ENCODE measurements at places on chromosomes 16 and 17. TPM values are rescaled to one million over a fixed set of nuclear protein-coding genes. Genes with fewer than 3 reads are reported as not detected.

Gene PRKCB
- total RNA-seq, result 98.2 TPM

Gene ORC6
- 56.6 TPM for total RNA-seq

- no peak overlapping the region for H3K27ac ChIP-seq
- no peaks in the 10 kb centered on the region for H3K36me3 ChIP-seq
- H3K4me3 ChIP-seq, result no peak overlapping the region
These were observed 95.9 kb downstream of the RPTOR start for GRCh38 chr17:80640366-80641084.

- H3K36me3 ChIP-seq, result no peaks in the 10 kb centered on the region
- no peak for DNase-seq
- no peak overlapping the region for H3K4me3 ChIP-seq
- no peak overlapping the region for H3K27ac ChIP-seq
- H3K27me3 ChIP-seq, result no peaks in the 10 kb centered on the region
- H3K4me1 ChIP-seq, result no peaks in the 10 kb centered on the region
These were observed 1128.6 kb downstream of the CDH8 start for GRCh38 chr16:60907645-60908044.

- H3K36me3 ChIP-seq, result no peaks in the 10 kb centered on the region
- DNase-seq, result peak; percentile 12
- peaks cover 52% of the 10 kb centered on the region for H3K4me1 ChIP-seq
- H3K27me3 ChIP-seq, result no peaks in the 10 kb centered on the region
These were observed 23.2 kb downstream of the ZNF652 start for GRCh38 chr17:49338883-49339282.

- peaks cover 15% of the 10 kb centered on the region for H3K36me3 ChIP-seq
- no peak overlapping the region for H3K4me3 ChIP-seq
- H3K27ac ChIP-seq, result no peak overlapping the region
- H3K4me1 ChIP-seq, result peaks cover 25% of the 10 kb centered on the region
These were observed 22.8 kb downstream of the TMEM204 start for GRCh38 chr16:1556254-1556653.

Gene MEFV
- total RNA-seq, result 0.18 TPM

DNA sequence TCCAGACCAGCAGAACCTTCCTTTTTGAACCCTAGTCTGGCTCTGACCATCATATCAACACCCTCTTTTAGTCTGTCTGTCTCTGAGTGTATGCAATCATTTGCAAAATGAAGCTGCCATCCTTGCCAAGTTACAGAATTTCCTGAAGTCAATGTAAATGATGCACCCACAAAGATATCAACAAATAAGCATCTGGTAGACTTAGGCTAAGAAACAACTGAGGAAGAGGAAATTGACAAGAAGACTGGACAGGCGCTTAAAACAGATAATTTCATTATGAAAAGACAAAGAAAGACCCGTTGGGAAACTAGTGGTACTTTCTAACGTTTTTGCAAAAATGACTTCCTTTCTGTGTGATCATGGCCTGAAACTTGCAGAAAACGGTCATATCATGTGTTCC is 24.7 kb upstream of the CIITA start:
- no peaks in the 10 kb centered on the region for H3K4me1 ChIP-seq
- no peaks in the 10 kb centered on the region for H3K27me3 ChIP-seq
- no peaks in the 10 kb centered on the region for H3K36me3 ChIP-seq
- no peak overlapping the region for H3K4me3 ChIP-seq
- H3K27ac ChIP-seq, result no peak overlapping the region
